ENCODE measurements at places on chromosomes 3 and 15.

GRCh38 chr15:33113666-33114373, 80.7 kb downstream of the FMN1 start:
- no peak for DNase-seq

DNA sequence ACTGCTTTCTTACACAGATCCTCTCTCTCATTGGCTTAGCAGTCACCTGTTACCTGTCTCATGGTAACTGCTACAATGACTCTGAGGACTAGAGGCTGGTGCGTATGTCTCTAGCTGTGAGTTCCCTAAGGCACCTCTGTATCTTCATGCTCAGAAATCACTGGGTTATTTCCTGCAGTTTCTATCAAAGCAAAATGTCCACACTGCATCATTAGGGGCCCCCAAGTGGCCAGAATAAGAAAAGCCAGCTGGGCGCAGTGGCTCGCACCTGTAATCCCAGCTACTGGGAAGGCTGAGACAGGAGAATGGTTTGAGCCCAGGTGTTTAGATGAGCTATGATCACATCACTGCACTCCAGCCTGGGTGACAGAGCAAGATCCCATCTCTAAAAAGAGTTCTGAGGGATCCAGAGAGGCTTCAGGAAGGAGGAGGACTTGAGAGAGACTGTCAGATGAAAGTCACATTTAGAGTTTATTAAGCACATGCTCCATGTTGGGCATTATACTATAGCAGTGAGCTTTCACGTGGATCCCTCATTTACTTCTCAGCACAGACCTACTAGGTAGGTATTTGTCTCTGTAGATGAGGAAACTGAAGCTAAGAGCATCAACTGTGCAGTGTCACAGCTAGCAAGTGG, 2.3 kb upstream of the VPS18 start:
- no peak for DNase-seq

DNA sequence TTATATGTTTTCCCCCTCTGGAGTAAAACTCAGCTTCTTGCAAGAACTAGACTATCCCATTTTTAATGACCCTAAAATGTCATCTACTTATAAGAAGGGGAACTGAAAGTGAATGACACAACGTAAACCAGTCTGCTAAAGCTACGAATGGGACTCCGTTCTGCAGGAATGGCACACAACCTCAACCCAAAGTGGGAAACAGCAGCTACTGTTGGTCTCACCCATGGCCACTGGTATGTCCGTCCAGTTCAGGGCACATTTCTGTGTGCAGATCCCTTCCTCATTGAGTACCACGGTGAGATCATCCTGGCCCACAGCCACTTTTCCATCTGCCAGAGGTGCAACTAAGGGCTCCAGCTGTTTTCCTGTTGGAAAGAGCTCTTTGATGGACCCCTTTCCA, 23.8 kb downstream of the VPS39 start:
- no peak for DNase-seq

DNA sequence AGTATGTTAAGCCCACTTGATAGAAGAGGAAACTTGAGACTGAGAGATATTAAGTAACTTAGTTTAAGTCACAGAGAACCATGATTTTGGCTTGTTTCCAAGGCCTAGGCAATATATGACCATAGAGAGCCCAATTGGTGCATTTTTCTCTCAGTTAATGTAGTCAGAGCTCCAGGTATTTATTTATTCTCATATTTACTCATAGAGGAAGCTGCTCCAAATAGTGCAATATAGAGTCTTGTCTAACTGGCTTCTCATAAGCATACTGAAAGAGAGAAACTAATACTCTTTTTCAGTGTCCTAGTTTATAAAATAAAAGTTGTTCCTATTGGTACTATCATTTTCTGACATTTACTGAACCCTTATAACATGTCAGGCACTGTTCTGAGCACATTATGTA, 15.2 kb downstream of the TRNT1 start:
- DNase-seq: no peak

DNA sequence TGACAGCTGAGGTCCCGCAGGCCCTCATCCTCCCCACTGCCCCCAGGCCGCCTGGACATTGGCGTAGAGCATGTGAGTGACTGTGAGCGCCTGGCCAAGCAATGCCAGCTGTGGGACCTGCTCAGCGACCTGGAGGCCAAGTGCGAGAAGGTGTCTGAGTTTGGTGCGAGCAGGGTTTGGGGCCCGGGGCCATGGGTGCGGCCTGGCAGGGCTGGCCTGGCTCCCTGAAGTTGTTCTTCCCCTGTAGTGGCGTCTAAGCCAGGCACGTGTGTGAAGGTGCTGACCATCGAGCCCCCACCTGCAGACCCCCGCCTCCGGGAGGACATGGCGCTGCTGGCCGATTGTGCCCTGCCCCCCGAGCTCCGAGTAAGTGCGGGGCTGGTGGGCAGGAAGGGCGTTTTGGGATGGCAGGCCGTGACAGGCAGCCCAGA, 4.2 kb downstream of the ABTB1 start:
- DNase-seq: no peak

DNA sequence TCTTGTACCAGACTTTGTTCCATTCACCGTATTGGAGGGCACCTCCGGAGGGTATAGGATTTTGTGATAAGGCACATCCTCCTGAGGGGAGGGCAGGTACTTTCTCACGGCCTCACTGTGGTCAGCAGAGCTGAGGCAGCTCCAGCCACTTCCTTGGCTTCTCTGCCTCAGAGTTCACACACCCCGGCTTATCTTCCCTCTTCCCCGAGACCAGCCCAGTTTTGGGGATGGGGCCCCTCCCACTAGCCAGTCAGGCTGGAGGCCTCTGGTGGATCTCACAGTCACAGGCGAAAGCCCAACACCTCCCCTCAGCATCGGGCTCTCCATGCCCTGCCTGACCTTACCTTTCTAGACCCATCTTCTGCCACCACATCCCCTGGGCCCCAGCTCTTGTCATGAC, 316.2 kb upstream of the CTDSPL start:
- DNase-seq: no peak

DNA sequence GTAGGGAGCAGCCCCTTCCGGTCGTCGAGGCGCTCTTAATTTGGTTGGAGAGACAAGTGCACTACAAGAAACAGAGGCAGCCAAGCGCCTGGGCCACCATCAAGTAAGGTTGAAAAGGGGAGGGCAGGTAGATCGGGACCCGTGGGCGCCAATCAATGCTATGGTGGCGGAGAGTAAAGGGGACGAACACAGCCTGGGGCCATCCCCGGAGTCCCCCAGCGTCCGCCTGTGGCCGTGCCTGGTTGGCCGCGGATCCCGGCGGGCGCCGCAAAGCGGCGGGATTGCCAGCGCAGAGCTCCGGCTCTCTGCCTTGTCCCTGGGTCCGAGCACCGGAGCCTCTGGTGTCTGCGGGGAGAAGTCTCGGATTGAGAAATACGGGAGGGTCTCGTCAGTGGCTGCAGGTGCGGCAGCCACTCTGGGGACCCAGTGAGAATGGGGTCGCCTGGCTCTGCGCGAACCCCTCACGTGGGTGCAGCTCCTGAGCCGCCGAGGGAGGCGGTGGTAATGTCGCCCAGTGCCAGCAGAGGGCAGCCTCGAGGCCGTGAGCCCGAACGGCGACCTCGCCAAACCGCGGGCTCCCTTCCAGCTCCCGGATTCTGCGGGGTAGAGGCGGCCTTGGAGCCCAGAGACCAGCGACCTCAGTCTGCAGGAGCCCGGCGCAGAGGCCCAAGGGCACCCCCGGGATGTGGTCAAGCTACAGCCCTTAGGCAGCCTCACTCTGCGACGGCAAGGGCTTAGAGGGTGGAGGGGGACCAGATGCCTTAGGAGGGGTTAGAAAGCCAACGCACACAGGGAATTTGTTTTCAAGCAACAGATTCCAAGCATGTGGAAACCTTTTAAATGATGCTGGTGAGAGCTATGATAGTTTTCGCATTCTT, 10.8 kb downstream of the FOXL2 start:
- DNase-seq: no peak

- DNase-seq: no peak
Observed at GRCh38 chr3:143276592-143276991, 157.0 kb downstream of the CHST2 start.

GRCh38 chr3:161273589-161274218, 52.6 kb downstream of the NMD3 start:
- DNase-seq: peak; percentile 13
